ENCODE measurements at places on chromosomes 3 and 15.
A peak's percentile ranks its signal among the peaks of the same experiment; 100 is the strongest.

GRCh38 chr3:65856907-65857306 lies 181.8 kb downstream of the MAGI1 start:
- no peak for DNase-seq

- no peak for DNase-seq
Measured at GRCh38 chr3:5565026-5565425, 377.5 kb downstream of the EDEM1 start.

DNA sequence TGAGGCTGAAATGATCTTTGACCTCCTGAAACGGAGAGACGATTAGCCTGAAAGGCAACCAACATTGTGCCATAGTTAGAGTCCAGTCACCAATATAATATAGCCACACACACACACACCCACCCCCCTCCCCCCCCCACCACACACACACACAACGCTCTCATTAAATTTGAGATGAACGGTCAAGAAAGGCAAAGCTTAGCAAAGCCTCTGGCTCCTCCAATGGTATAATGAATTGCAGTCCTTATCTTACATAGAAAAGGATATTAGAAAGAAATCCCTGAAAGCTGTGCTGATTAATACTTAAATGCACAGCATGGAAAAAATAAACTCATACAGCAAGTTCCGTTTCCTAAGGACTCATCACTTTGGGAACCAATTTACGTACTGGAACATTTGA lies 876 bp upstream of the ZNF385D start:
- DNase-seq, result no peak

DNA sequence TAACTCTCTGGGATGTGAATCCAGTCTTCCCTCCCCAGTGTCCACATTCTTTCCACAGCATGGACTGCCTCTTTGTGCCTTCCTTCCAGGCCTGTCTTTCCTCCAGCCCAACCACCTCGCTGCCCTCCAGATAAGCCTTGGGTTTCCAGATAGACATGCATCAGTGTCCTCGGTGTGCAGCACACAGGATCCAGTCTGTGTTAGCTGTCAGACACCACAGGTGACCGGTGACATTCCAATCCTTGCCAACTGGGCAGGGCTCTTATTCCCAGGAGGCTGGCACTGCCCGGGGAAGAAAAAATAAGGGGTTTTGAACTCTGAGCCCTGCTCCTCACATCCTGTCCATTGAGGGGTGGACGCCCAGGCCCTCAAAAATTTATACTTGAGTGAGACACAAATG lies 6.0 kb upstream of the SLC6A1 start:
- no peak for DNase-seq

GRCh38 chr3:181279239-181279565 lies 289.7 kb upstream of the DNAJC19 start:
- DNase-seq, result no peak

DNA sequence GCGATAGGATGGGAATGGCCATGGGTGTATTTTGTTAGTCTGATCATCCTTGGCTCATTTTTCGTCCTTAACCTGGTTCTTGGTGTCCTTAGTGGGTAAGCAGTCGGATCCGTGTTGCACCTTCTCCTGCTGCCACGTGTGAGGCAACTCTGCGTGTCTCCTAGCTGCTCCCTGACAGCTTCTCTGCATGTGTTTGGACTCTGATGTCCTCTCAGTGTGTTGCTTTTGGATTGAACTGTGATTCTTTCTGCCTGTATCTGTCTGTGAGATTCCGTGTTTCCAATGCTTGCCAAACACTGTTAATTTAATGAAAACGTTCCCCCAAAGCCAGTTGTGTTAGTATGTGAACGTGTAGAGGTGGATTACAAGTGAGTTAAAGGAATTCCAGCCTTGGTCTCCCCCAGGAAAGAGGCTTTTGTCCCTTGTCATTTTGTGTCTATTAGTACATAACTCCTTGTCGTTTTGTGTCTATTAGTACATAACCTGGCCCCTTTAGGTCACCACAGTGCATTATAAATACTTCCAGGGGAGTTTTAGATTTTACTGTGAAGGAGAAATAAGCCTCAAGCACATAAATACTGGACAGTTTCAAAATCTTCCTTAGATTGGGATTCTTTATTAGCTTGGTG lies 172.4 kb downstream of the CHDH start:
- DNase-seq, result no peak

DNA sequence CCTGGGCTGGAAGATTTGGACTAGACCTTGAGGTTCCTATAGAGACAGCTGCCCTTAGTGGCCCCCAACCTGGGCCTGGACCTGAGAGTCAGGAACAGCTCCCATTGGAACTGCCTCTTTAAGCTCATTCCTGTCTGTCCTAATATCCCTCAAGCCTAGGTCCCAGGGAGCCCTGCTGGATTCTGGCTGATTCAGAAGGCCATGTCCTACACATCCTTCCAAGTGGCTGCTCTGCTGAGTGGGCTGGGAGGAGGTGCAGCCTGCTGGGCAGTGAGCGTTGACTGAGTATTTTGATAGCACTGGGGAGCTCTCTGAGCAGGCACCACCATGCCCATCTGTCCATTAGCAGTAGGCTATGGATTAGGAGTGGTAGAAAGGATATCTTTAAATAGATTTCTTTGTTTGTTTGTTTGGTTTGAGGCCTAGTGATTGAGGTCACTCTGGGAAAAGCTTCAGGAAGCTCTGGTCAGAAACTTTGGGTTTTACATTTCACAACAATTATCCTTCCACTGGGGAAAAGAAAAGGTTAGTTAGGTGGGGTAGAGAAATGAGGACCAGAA lies 54.6 kb upstream of the ATOSA start:
- DNase-seq, result no peak

- DNase-seq, result no peak
Measured at GRCh38 chr3:175951047-175951694, 1092.0 kb downstream of the NAALADL2 start.

DNA sequence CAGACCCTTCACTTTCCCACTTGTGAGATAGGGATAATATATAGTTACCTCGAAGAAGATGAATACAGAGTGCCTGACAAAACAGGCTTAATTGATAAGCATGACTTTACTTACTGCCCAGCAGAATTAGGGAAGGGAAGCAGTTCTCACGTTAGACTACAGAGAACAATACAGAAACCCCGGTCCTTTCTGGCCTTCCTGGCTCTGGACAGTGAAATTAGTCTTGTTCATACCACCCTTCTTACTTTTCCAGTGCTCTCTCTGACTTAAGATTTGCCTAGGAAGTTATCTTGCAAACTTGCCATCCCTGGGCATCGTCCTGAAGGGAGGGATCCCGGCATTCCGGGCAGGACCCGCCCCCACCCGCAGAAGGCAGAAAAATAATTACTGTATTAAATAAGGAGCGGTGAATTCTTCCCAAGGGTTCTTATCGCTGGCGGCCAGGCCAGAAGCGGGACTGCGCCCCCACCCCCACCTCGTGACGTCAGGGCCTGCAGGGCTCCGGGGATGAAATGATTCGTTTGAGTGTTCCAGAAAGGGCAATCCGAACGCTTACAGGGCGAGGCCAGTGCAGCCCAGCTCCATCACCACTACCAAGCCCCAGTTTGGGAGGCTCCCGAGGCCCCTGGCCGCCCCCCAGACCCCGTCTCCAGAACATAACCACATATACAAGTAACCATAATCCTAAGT lies 8.4 kb downstream of the SOX2 start:
- no peak for DNase-seq

- peak; percentile 31 for DNase-seq
Measured at GRCh38 chr3:38627956-38628355, 21.5 kb downstream of the SCN5A start.

DNA sequence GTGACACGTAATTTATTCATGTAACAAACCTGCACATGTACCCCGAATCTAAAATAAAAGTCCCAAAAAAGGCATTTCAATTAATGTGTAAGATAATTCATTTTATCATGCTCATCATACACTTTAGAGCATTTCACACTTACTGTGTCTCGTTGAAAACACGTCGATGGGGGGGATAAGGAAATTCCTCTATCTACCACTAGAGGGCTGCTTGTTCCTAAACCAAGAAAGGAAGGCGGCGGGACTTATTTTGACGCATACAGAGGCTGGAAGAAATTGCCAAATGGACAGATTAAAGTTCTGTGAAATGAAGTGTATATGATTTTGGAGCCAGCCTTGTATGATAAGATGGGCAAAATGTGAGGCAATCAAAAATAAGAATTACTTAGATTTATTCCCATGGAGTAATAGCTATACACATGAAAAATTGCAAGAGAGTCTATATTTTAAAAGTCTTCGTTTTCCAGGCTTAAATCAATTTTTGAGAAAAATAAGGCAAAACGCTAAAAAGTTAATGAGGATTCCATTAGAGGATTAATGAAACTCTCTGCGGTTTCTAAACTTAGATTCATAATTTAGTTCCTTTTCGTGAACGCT lies 346.8 kb downstream of the CNTN3 start:
- DNase-seq, result peak; percentile 1

GRCh38 chr3:118057086-118057485 lies 977.6 kb downstream of the IGSF11 start:
- no peak for DNase-seq

- DNase-seq, result no peak
Measured at GRCh38 chr3:123313889-123314288, 112.1 kb downstream of the SEC22A start.

- DNase-seq, result no peak
Measured at GRCh38 chr3:140588558-140588957, 89.3 kb upstream of the TRIM42 start.

- DNase-seq, result no peak
Measured at GRCh38 chr3:175608356-175608755, 749.2 kb downstream of the NAALADL2 start.

- no peak for DNase-seq
Measured at GRCh38 chr3:176789947-176790346, 407.3 kb downstream of the TBL1XR1 start.

GRCh38 chr3:184384342-184384741 lies 4.5 kb downstream of the CHRD start:
- no peak for DNase-seq
